Foreskin fibroblast (primary cell): ENCODE measurements at places on chromosomes 11 and 22.

DNA sequence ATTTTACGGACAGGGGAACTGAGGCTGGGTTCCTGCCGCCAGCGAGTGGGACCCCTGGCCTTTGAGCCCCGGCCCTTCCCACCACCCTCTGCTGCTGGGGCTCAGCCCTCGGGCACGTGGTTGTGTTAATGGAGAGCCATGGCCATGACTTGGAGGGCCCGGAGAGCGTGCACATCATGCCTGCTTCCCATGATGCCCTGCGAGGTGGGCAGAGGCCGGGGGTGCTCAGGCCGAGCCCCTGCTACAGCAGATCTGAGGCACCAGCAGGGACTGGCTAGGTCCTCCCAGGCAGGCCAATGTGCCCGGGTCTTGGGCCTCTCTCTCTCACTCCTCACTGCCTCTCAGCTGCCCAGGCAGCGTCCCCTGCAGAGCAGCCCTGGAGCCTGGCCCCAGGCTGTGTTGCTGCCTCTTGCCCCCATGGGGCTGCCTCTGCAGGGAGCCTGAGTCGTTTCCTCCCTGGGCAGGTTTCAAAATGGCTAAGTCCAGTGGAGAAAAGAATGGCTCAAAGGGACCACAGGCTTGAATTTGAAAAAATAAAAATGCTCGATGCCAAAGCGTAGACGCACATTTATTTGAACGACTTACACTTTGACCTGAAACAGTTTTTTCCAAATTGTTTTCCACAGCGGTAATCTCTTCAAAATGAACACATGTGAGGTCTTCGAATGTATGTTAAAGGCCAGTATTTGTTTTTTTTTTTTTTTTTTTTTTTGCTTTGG, 72.6 kb upstream of the CLDN5 start:
- DNase-seq: no peak

- DNase-seq: peak; percentile 6
Observed at GRCh38 chr22:44931077-44931540, 78.7 kb downstream of the PHF21B start.

- DNase-seq: no peak
Observed at GRCh38 chr11:120501440-120501839, 10.1 kb upstream of the GRIK4 start.

DNA sequence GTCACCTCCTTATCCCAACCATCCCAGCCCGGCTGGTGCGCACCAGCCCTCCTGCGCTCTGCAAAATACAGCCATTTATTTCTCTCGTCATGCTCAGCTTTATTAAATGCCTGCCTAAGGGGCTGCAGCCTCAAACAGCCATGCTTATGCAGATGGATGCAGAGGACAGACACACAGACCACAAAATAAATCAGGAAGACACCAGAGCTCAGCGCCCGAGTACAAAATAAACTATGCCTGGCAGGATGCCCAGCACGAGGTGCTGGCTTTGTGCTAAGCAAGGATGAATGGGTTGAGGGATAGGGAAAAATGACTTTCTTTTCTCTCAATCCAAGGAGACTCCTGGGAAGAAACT, 70.5 kb downstream of the RPUSD4 start:
- DNase-seq: peak; percentile 81
